ENCODE measurements at places on chromosomes 3 and 15.

DNA sequence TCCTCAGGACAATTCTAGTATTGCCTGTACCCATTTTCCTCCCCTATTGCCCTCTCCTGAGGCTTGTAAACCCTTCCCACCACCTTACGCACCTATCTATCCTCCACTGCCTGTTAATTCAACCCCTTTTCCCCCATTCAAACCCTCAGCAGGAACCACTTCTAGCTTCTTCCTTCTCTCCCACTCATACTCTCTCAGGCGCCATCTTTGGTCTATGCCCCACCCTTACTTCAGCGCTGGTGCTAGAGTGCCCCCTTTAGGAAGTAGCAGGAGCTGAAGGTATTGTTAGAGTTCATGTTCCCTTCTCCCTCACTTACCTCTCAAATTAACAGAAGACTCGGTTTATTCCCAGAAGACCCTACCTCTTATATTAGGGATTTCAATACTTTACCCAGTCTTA lies 121.8 kb upstream of the NLGN1 start:
- no peak for DNase-seq

- DNase-seq = no peak
Observed at GRCh38 chr15:31004220-31004733, 12.8 kb upstream of the MTMR10 start.

GRCh38 chr3:66582721-66583423 lies 82.0 kb upstream of the LRIG1 start:
- DNase-seq = no peak

DNA sequence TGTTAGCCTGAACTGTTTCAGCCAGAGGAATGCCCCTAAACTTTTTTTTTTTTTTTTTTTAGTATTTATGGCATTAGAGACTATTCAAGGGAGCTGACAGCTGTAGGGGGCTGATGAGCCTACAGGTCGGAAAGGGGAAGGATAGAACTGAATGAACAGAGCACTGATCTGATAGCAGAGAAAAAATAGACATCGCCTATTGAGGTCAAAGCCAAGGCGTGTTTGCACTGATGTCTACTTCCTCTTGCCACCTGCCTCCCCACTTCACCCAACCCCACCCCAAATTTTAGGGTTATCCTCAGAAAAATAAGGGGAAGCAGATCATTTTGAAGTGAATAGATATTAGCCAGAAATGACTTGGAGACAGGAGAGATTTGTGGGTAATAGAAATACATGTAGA lies 3.0 kb upstream of the ZMAT3 start:
- DNase-seq = no peak

DNA sequence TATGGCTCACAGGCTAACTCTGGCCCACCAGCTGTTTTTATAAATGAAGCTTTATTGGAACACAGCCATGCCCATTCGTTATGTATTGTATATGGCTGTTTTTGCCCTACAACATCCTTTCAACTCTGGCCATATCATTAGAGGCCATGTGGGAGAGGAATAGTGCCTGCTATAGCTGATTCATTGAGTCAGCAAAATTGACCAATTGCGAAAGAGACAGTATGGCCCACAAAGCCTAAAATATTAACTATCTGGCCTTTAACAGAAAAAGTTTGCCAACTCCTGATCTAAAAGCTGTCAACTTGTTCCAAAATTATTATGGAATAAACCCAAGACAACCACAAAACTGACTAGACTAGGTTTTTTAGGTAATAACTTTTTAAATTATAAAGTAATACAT lies 1.4 kb downstream of the NR1I2 start:
- no peak for DNase-seq

DNA sequence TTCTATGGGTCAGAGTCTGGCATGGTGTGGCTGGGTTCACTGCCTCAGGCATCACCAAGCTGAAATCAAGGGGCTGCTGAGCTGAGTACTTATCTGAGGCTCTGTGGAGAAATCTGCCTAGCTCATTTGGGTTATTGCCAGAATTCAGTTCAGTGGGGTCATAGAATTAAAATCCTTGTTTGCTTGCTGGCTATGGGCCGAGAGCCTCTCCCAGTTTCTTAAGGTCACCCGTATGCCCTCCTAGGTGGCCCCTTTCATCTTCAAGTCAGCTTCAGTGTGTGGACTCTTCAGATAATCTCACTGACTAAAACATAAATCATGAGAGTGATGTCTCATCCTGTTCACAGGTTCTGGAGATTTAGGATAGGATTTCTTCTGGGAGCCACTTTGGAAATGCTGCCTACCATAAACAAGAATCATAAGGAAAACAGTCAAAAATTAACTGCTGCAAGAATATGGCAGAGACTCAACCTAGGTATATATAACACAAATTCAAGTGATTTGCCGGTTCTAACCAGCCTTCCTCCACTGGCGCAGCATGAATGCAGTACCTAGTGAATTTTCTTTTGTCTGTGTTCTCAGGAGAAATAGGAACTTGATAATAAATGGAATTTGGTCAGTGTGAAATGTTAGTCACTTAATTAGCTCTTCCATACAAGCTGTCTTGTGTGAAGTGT lies 5.3 kb downstream of the CP start:
- DNase-seq = no peak

GRCh38 chr3:125075738-125076137 lies 19.9 kb upstream of the HEG1 start:
- no peak for DNase-seq

DNA sequence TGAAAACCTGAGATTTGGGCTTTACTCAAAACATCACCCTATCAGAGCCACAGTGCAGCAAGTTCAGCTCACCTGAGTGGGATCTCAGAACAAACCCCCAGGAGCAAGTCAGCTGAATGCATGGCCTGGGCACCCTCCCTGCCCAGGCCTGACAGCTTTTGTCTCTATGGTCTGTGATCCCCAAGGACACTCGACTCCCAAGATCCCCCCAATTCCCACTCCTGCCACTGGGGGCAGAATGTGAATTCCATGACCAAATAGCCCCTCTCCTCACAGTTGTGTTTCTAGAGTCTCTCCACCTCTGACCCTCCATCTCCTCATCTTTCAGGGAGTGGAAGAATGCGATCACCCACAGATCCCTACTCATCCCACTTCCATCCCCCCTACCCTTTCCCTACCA lies 58.9 kb downstream of the ZNF445 start:
- no peak for DNase-seq

GRCh38 chr3:50347187-50347813 lies 1.8 kb upstream of the ZMYND10 start:
- DNase-seq = peak; percentile 67

DNA sequence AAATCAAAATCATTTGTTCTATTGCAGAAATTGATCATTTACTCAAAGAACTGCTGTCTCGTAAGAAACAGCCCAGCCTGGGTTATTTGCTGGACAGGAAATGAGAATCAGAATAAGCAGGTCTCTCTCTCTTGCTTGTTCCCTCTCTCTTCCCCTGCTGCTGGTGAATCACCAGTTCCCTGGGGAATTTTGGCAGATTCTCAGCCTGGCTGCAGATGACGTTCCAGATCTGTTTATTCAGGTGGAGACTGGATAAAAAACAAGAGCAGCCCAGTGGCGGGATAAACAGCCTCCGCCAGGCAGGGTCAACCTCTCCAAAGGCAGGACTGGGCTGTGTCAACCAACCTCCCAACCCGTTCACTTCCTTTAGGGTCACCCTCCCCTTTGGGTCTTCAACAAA lies 72.1 kb downstream of the LRIG1 start:
- DNase-seq = no peak

GRCh38 chr3:185815391-185816282 lies 9.2 kb downstream of the IGF2BP2 start:
- no peak for DNase-seq

DNA sequence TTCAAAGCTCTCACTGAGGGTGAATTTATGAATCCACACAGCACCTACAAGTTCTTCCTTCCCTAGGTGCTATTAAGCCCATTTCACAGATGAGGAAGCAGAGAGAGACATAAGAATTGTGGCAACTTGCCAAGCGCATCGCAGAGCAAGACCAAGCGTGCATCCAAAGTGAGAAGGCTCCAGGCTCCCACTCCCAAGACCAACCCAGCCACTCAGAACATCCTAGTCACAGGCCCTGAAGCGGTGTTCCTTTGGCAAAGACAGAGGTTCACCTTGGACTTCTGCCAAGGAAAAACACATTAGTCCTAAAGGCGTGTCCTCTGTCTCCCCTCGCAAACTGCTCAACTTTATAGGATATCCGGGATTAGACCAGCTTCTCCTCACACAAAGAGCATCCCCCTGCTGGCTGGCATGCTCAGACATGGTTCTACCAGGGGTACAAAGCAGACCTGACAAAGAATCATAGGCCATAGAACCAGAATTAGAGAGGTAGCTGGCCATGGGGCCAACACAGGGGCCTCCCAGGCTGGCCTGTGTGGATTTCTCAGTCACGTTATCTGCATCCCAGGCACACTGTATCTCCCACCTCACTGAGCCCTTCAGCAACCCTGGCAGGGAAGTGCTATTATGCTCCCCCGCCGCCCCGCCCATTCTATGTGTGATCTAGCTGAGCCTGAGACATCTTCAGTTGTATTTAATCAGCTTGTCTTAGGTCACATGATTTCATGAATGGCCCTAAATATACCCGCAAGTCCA lies 160.2 kb downstream of the FOXP1 start:
- no peak for DNase-seq

DNA sequence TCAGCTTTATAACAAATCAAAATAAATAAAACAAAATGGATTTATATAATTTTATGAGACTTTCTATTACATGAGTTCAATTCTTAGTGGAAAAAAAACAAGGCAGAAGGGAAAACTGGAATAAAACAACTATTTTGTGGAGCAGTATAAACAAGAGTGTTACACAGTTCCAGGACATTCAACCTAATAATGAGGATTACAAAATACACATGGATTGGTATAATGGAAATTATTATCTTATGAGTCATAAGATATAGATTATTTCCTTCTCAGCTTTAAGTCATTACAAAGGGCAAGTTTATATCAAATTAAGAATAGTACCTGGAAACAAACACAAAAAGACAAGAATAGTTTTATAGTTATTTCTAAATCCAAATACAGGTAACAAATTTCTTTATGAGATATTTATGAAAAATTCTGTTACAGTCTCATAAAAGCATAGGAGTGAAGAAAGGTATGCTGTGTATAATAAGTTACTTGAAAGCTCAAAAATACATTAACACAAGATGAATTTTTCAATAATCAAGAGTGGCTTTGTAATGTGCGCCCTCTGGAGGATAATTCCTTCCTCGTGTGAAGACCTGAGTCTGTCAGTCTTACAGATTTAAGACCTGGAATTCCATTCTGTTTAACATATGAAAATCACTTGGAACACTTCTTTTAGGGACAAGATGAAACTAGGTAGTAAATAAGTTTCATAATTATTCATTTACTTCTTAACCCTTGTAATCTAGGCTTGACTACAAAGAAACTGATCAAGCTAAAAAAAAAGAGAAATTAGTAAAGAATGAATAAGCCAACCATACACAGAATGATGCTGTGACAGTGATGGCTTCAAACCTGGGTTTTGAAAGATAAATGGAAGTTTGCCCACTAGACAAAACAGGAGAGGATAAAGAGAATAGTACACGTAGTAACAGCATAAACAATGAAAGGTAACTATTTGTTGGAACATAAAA lies 9.5 kb downstream of the COPS2 start:
- peak; percentile 13 for DNase-seq

DNA sequence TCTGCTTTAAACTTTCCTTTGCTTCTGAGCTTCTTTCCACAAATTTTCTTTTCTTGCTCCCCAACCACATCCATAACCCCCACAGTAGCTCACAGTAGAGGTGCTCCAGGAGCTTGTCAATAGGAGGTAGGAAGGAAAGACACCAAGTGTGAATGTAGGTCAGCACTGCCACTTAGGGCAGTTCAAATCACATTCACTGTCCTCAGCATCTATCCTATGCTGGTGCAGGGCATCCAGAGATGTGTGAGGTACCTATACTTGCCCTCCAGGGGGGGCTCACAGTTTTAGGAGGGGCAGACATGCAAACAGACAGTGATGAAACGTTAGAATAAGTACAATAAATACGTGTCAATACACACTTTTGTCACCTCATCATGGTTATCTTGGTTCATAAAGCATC lies 1.5 kb upstream of the SPSB4 start:
- DNase-seq = no peak

DNA sequence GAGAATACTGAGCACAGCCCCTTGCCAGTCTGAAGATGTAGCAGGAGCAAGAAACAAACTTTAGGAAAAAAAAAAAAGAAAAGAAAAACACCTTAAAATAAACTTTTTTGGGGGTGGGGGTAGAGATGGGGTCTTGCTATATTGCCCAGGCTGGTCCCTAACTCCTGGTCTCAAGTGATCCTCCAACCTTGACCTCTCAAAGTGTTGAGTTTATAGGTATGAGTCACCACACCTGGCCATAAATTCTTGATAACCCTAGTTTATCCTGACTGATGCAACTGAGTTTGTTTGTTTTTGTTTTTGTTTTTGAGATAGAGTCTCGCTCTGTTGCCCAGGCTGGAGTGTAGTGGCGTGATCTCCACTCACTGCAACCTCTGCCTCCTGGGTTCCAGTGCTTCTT lies 28.4 kb downstream of the GXYLT2 start:
- no peak for DNase-seq

DNA sequence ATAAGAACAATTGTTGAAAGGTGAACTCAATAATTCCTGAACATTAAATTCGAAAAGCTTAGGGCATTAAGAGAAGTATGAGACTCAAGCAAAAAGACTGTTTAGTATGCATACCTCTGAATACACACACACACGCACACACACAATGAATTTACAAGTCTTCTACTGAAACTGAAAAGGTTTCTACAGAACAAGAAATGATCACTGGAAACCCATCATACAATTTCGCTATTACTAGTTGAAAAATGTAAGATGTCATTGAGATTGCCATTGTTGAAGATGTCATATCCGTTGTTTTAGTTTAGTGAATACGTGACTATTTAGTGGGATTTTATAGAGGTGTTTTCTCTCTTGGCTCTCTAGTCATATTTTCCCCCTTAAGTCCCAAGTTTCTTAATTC lies 106.8 kb downstream of the FOXB1 start:
- no peak for DNase-seq

DNA sequence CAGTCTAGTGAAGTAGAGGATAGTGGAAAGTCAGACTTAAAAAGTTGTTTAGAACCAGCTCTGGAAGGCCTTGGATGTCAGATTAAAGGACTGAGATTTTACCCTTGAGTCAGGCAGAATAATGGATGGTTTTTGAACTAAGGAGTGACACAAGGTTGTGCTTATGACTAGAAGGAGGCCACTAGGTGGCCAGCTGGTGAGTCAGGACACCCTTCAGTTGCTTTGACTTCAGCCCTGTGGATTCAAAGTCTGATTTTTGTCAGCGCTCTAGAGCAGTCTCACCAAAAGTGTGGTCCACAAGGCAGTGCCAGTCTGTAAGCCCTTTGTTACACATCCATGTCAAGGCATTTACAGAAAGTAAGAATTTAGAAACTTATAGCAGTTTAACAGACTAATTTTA lies 3.8 kb upstream of the GABPB1 start:
- DNase-seq = no peak

DNA sequence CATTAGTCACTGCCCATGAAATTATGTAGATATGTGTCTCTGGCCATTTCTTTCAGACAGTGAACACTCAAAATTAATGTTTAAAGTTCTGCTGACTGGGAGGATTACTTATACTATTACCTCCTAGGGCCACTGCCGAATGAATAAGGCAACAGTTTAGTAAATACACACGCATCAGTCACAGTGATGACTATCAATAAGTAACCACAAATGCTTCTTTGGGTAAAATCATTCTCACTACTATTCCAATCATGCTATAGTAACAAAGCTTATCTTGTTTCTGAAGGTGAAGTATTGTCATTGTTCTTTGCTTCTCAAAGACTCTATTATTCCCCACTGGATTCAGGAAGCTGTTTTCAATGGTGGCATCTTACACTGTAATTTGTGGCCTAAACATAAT lies 478.8 kb downstream of the EPHA3 start:
- DNase-seq = no peak

Measured in frontal cortex (tissue), 4 donors.